Upper lobe of right lung (tissue), 1 donor: ENCODE measurements at places on chromosomes 11 and 22. TPM values are rescaled to one million over a fixed set of nuclear protein-coding genes. Genes with fewer than 3 reads are reported as not detected.

GRCh38 chr11:87219266-87219665, 181.5 kb downstream of the TMEM135 start:
- H3K27me3 ChIP-seq = no peaks in the 10 kb centered on the region
- DNase-seq = no peak
- H3K36me3 ChIP-seq = no peaks in the 10 kb centered on the region

RASSF10 gene
- 4.8 TPM for total RNA-seq

RHOG gene
- total RNA-seq = 65.6 TPM

NOX4 gene
- 2.7 TPM for total RNA-seq

DNA sequence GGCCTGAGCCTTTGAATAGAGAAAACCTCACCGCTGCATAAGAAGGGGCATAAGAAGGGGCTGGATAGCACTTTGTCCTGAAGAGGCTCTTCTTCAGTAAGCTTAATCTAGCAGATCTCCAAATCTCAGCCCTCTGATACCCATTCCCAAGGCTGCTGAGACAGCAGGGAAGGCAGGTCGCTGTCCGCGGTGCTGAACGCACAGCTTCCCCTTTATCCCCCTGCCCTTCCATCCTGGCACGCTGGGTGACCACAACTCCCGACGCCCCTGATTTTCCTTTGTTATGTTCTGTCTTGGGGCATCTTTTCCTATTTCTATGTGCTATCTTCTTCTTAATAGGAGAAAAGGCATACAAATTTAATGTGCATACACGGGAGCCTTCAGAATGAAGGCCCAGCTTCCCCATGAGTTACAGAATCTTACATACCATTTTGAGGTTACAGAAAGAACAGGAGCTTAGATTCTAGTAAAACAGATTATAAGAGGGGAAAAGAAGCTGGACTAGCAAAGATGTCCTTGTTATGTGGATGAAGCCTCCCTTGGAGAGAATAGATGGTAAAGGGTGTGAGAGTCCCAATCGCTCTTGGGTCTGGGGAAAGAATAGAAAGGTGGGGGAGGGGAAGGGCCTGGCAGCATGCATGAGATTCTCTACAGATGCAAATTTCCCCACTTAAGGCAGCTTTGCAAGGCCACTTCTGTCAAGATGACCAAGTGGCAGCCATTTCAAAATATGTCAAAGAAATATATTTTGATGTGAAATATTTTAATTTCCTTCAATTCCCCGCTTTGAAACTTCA, 5.7 kb upstream of the SULT4A1 start:
- no peaks in the 10 kb centered on the region for H3K4me1 ChIP-seq
- H3K27ac ChIP-seq = no peak overlapping the region

DNA sequence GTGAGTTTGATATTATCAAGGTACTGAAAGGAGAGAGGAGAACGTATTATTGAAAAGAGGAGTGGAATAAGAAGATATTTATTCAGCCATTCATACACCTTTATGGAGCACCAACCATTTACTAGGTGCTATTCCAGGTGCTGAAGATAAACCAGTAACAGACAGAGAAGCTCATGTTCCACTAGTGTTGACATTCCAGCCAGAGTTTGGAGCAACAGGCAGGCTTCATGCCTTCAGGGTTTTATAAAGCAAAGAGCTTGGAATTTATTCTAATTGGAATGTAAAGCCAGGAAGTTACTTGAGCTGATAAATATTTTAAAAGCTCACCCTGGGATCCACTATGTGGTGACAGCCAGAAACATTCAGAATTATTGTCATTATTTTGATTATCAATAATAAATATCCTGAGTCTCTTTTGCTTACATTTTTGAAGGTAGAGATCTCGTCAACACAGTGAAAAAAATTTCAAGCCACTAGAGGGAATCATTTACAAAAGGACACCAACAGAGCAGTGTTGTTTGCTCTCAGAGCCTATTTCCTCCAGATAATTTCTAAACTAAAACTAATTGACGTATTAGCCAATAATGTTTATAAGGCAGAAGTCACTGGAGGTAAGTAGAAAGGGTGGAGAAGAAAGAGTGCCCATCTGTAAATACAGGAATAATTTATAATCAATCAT, 172.0 kb downstream of the KCNA4 start:
- no peak overlapping the region for H3K4me3 ChIP-seq
- H3K27ac ChIP-seq = no peak overlapping the region
- H3K27me3 ChIP-seq = no peaks in the 10 kb centered on the region
- H3K36me3 ChIP-seq = no peaks in the 10 kb centered on the region

TRIM6 gene
- 2.4 TPM for total RNA-seq

SPDYC gene
- total RNA-seq = not detected

GRCh38 chr11:12274558-12275197, 102.7 kb upstream of the PARVA start:
- H3K4me1 ChIP-seq = peaks cover 5% of the 10 kb centered on the region
- no peaks in the 10 kb centered on the region for H3K36me3 ChIP-seq
- DNase-seq = no peak
- H3K27ac ChIP-seq = no peak overlapping the region

DNA sequence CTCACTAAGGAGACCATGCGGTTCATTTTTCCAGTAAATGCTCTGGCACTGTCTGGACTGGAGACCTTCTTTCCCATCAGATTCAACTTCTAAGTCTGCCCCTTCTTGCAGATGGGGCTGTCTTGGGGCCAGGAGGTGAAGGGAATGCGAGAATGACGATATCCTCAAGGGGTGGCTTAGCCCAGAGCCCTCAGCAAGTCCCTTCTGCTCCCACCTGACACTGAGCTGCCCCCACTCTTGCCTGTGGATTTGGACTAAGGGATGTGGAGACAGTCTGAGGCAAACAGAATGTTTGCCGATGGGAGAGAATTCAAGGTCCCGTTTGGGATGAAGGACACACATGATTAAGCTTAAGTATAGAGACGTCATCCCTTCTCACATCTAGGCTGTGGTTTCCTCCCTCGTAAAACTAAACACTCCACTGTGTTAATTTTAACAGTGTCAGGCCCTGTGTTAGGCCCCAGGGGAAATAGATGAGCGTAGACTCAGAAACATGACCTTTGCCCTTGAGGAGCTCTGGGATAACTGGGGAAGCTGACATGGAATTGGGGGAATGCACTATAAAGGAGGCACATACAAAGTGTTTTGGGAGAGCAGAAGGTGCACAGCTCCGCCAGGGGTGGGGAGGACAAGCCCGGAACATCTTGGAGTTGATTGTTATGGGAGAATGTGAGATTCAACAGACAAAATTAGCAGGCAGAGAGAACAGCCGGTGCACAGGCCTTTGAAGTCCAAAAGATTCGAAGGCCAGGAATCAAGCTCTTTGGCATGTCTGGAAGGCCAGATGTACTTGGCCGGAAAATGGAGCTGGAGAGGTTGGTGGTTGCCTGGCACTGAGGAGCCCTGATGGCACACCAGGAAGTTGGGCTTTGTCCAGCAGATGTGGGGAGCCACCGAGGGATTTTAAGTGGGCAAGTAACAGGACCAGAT, 71.6 kb downstream of the ST3GAL4 start:
- H3K27me3 ChIP-seq = no peaks in the 10 kb centered on the region
- H3K27ac ChIP-seq = peak overlapping the region; percentile 17
- H3K4me3 ChIP-seq = no peak overlapping the region

DNA sequence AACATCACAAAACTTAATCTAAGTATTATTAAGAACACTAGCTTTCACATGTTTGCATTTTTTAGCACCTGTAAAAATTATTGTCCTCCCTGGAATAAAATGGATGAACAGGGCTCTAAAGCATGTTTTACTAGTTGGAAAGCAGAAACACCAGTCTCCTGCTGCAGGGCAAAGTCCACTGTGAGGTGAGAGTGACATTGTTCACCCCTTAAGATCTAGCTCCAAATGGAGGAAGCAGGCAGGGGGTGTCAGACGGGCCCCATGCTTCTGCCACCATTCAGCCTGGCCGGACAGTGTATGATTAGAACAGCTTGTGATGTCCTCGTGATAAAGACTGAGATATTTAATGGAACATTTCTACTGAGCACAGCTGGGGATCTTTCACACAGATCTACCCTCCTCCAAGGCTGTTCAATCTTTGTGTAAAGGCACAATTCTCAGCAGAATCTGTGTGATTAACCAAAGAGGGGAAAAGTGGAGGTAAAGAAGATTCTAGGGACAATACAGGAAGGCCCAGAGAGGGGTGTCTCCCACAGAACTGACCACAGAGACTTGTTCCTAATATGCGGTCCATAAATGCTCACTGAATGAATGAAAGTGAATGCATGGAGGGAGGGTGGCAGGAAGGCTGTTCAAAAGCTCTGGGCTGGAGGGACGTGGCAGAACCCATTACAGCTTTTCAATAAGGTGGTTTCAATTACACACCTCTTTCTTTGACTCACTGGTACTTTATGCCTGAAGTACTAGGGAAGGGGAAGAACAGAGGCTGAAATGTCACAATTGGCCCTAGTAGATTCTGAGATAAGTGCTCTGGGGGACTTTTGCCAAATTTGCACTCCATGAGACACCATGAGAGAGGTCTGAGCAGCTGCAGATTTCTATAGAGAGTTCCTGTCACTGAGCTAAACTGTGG, 239.1 kb upstream of the ARHGAP20 start:
- H3K4me1 ChIP-seq = peaks cover 6% of the 10 kb centered on the region
- no peak overlapping the region for H3K4me3 ChIP-seq
- no peaks in the 10 kb centered on the region for H3K36me3 ChIP-seq
- H3K27me3 ChIP-seq = no peaks in the 10 kb centered on the region
- no peak for DNase-seq
